ENCODE measurements at places on chromosomes 12 and 14. TPM values are rescaled to one million over a fixed set of nuclear protein-coding genes. Genes with fewer than 3 reads are reported as not detected.

KCNC2 gene
- total RNA-seq = not detected

CALCOCO1 gene
- 210 TPM for total RNA-seq

KIF21A gene
- 55.3 TPM for total RNA-seq

CEBPE gene
- not detected for total RNA-seq

GARIN6 gene
- total RNA-seq = not detected

LALBA gene
- not detected for total RNA-seq

PRIMA1 gene
- total RNA-seq = 7.9 TPM

STAT2 gene
- 36.6 TPM for total RNA-seq

SLC7A8 gene
- 6.4 TPM for total RNA-seq

SRRM4 gene
- 0.42 TPM for total RNA-seq

FAIM2 gene
- 8.2 TPM for total RNA-seq

TMEM63C gene
- 1.9 TPM for total RNA-seq

All from left ventricle myocardium superior (tissue), 1 donor.